Endothelial cell (in vitro differentiated cells): ENCODE measurements at places on chromosomes 12 and 14.

GRCh38 chr12:23217158-23217557 lies 592.2 kb downstream of the ETNK1 start:
- DNase-seq: no peak

DNA sequence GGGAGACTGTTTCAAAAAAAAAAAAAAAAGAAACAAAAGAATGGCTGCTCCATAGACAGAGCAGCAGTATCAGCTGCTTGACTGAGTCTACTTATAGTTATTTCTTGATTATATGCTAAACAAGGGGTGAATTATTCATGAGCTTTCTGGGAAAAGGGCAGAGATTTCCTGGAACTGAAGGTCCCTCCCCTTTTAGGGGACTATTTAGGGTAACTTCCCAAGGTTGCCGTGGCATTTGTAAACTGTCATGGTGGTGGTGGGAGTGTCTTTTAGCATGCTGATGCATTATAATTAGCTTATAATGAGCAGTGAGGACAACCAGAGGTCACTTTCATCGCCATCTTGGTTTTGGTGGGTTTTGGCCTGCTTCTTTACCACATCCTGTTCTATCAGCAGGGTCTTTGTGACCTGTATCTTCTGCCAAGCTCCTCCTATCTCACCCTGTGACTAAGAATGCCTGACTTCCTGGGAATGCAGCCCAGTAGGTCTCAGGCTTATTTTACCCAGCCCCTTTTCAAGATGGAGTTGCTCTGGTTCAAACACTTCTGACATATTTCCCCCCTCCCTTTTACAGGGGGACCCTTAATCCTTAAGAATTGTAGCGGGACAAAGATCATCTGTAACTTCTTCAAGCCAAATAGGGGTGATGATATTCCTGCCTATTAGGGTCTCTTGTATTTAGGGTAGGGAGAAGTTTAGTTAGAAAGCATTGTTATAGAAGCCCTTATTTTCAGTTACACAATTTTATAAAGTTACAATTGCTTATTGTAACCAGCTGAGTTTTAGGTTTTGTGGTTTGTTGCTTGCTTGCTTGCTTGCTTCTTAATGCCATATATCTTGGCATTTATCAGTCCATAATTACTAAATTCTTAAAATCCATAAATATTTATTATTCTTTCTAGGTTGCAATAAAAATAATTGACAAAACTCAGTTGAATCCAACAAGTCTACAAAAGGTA lies 42.5 kb downstream of the MARK3 start:
- DNase-seq: no peak

GRCh38 chr12:51926718-51927117 lies 19.4 kb downstream of the ACVRL1 start:
- peak; percentile 49 for DNase-seq

GRCh38 chr12:57521525-57522010 lies 1.1 kb upstream of the MBD6 start:
- peak; percentile 55 for DNase-seq
